ENCODE measurements at places on chromosomes 6 and 20. TPM values are rescaled to one million over a fixed set of nuclear protein-coding genes. Genes with fewer than 3 reads are reported as not detected.

Gene CD2AP
- total RNA-seq: 29.1 TPM

Gene NFATC2
- 24.5 TPM for total RNA-seq

DNA sequence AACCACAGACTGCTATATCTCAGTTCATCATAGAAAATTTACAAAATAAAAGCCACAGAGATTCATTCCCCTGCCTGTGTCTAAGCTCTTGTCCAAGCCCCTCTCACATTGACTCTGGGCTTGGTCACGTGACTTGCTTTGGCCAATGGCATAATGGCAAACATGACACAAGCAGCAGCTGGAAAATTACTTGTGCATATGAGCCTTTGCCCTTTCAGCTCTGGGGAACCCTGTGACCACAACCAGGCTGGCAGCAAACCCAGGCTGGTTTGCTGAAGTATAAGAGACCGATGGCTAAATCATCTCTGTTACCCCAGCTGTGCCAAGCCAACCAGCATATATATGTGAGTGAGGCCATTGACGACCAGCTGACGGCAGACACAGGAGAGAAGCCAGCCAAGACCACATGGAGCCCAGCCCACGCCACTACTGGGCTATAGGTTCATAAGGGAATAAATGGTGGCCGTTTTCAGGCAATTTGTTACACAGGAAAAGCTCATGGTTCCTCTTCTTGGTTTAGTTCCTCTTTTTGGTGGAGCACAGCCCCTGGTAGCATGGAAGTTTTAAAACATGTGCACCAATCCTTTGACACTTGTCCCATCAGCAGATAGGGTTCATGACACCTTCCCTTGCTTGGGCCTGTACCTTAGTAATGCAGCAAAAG is 31.8 kb upstream of the RSPO4 start:
- DNase-seq: no peak

DNA sequence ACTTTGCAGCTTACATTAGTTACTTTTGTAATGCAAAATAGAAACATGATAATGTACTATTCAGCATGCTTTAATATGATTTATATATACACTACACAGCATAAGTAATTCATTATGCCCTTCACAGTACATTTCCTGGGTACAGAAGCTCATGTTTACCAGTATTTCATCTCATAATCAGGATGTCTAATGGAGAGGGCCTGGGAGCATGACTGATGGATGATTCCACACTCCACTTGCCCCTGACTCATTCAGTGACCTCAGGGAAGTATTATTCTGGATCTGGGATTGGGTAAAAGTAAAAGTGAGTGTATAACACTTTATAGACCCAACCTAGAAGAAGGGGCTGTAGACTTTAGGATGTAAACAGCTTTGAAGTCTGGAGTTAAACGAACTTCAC is 31.4 kb upstream of the BACH2 start:
- DNase-seq: no peak

DNA sequence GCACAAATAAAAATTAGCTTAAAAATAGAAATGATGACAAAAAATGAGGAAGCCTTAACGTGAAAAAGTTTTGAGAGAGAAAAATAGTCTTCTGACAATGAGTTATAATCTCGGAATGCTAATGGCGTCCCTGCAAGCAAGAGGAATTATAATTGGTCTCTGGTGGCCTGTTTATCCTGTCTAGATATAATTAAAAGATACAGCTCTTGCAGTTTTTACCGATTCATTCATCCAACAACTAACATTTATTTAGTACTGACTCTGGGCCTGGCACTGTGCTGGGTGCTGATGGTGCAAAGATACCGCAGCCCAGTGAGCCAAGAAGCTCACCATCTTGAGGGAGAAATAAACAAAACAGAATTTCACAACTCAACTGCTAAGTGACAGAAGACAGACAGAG is 31.6 kb upstream of the ANKRD60 start:
- DNase-seq: no peak

- DNase-seq: no peak
Measured at GRCh38 chr6:134830940-134831339, 119.0 kb downstream of the ALDH8A1 start.

- no peak for DNase-seq
Measured at GRCh38 chr6:107545763-107546162, 55.8 kb downstream of the SOBP start.

GRCh38 chr6:1713016-1713600 is 103.4 kb downstream of the FOXC1 start:
- DNase-seq: no peak

Gene MATN4
- total RNA-seq: not detected

GRCh38 chr20:5974531-5974930 is 24.1 kb downstream of the MCM8 start:
- no peak for DNase-seq

- DNase-seq: no peak
Measured at GRCh38 chr6:148146717-148147462, 195.7 kb upstream of the SASH1 start.

DNA sequence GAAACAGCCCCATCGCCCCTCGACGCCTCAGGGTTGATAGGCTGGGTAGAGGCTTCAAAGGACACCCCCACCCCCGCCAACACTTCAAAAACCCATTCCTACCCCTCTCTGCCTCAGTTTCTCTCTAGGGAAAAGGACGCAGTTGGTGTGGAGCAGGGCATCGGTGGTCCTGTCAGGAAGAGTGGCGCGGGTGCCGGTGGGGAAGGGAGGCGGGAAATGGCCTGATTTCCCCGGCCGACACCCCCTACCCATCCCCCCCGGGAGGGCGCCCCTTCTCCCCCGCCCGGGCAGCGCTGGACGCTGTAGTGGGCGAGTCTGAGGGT is 367 bp downstream of the NRSN2 start:
- DNase-seq: no peak

DNA sequence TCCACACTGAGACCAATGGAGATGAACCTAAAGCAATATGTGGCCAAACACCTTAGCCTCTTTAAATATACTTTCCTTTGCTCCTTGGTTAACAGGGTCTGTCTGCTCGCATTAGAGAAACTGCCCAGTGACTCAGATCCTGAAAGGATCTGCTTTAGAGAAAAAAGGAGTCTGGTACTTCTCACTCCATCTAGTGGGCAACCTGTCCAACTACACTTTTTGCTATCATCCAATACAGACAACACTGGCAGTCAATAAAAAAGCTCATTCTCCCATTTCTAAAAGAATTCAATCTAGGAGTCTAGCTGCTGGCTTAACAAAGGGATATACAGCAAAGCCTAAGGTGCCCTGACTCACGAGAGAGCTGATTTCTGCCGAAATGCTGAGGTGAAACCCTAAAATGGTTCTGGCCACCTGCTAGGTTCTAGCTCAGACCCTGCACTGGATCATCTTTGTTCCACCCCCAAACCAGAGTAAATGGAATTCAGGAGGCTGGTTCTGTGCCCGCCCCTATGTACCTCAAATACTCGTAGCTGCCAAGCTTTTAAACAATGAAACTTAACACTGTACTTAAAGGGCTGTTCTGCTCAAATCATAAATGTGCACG is 11.5 kb downstream of the GNL1 start:
- no peak for DNase-seq

Gene ISM1
- total RNA-seq: 20.4 TPM

Gene SNHG17
- 38.9 TPM for total RNA-seq

DNA sequence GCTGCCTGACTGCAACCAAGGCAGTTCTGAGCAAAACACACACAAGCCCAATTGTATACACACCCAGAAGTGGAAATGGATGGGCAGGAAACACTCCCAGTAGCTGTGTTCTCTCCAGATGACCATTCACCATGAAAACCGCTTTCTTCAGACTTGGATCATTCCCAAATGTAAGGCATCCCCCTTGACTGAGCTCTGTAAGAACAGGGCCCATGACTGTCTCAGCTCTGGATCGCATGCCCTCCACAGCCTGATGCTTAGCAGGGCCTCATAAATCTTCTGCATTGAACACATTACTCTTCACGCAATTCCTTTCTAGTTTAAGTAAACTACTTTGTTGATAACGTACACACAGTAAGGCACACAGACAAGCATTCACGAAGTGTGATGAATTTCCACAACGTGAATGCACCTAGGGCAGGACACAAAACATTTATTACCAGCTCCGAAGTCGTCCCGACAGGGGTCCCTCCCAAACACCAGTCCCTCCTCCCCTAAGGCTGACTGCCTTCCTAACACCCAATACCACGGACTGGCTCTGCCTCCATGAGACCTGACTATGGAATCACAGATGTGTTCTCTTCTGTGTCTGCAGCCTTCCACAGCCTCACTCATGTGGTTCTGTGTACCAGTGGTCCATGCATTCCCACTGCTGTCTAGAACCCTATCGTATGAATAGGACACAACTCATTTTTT is 31.7 kb downstream of the BMP7 start:
- DNase-seq: no peak

GRCh38 chr6:28212510-28213212 is 12.4 kb upstream of the ZSCAN9 start:
- DNase-seq: no peak

Gene RGL2
- total RNA-seq: 83.5 TPM

DNA sequence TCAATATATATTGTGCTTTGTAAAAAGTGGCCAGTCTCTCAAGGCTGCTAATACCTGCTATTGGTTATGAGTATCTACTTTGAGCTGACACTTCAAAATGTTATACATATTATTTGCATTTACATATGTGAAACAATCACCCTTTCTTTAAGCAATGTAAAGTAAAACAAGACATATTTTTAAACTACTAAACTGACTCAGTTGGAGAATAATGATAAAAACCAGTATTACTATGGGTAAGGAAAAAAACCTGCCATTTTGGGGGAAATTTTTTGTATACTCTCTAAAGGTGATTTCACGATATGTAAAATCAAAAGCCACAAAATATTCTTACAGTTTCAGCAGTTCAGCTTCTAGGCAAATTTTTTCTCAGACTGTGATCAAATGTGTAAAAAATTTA is 232.3 kb downstream of the PRL start:
- DNase-seq: no peak

Gene PSORS1C2
- total RNA-seq: not detected

DNA sequence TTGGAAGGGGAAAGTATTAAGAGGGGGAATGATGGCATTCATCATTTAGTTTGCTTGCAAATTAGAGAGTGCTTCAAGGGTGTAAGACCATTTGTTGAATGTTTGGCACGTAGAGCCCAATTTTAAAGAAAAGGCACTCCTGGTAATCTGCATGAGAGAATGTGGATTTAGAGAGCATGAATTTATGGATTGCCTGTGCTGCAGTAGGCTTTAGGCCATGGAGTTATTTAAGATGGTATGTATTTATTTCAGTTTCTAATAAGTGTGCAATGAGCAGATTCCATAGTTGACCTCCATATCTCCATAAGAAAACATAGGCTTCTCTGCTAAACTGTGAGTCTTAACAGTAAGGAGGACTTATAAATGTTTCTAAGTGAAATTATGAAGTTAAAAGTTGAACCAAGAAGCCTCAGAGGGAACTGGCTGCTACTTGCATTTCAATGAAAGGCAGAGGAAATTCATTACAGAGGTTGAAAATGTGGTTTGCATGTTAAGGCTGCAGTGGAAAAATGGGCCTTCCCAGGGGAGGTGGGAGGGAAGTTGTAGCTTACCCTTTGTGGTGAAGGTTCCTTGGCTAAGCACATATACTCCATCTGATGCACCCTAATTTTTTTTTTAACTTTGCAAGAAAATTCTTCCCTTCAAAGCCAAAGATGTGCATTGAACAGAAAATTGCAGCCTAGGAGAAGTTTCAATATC is 134.2 kb downstream of the CARMIL1 start:
- no peak for DNase-seq

- DNase-seq: no peak
Measured at GRCh38 chr20:8213831-8214587, 81.9 kb downstream of the PLCB1 start.

DNA sequence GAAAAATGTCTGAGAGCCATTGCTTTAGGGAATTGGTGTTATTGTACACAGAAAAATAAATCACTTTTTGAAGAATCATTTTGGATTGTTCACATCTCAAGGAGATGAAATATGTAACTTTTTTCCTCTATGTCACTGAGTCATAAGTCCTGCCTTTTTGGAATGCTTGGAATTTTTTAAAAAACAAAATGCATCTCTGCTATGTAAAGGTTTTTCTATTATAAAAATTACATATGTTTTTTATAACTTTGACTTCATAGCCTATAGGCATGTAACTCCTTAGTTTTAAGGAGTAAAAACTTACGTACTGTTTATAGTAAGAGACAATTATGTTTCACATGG is 8.7 kb downstream of the RNF144B start:
- no peak for DNase-seq

DNA sequence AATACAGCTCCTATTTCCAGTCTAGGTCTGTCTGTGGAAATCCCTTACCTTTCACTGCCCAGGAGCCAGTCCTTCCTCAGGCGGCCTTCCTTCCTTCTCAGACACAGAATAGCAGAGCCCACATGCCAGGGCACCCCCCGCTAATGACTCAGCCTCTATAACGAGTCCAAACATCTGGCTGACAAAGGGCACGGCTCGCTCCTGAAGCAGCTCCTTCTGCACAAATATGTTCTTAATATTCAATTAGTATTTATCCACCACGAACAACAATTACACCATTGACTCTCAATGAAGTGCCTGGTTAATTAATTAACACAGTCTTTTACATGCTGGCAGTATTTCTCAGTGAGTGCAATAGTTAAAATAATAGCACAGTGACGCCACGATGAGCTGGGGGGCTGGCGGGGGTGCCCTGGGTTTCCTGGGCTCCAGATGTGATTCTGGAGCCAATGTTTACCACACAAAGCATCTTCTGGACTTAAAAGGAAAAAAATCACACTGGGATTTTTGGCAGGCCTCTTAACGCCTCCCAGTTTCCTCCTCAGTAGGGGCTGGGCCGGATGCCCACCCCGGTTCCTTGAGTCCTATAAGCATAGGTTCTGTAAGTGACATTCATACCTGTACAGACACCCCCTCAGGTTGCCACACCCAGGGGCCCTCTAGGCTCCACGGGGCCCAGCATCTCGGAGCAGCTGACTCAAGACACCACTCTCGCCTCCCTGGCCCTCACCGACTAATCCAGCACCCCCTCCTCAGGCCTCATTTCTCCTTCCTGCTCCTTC is 158.6 kb upstream of the MLN start:
- no peak for DNase-seq
